ENCODE measurements at places on chromosomes 5 and 9.
A peak's percentile ranks its signal among the peaks of the same experiment; 100 is the strongest.

DNA sequence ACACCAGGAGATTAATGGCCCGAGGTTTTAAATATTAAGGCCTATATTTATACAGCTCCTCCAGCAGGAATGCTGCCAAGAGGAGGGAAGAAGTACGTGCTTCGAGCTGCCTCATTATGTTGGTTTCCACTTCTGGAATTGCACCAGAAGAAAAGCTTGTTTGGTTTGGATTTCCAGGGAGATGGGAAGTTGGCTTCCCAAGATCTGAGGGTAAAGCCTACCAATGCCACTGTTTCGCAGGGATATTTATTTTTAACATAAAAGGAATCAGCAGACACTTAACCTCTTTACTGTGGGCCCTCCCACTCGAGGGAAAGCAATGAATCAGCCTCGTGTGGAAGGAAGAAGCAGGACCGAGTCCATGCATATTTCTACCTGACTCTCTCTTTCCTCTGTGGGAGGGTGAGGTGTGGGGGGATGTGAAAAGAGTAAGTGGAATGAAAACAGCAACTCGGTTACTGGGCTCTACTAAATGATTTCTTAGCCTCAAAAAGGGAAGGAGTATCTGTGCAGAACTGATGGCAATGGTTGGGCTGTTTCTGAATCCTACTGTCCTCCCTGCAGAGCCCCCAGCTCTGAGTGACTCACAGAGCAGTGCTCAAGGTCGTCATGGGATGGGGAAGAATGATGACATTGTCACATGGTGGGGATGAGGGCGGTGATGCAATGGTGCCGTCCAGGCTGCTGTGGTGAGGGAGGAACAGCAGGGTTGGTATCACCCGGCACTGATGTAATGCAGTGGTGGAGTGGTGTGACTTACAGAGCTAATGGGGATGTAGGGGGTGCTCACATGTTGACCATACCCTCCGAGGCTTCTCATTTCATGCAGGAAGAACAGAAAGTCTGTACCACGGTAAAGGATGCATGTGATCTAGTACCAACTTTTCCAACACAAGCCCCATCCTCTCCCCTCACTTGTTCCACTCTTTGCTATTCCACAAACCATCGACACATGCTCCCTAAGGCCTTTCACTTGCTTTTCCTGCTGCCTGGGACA lies 215.0 kb upstream of the PANK3 start:
- DNase-seq, result peak; percentile 22

DNA sequence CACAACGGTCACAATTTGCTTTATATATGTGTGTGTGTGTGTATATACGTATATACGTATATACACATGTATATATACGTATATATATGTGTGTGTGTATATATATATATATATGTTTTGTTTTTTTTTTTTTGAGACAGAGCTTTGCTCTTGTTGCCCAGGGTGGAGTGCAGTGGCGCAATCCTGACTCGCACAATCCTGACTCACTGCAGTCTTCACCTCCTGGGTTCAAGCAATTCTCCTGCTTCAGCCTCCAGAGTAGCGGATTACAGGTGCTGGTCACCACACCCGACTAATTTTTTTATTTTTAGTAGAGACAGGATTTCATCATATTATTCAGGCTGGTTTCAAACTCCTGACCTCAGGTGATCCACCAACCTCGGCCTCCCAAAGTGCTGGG lies 3.1 kb downstream of the RNF38 start:
- DNase-seq, result no peak

DNA sequence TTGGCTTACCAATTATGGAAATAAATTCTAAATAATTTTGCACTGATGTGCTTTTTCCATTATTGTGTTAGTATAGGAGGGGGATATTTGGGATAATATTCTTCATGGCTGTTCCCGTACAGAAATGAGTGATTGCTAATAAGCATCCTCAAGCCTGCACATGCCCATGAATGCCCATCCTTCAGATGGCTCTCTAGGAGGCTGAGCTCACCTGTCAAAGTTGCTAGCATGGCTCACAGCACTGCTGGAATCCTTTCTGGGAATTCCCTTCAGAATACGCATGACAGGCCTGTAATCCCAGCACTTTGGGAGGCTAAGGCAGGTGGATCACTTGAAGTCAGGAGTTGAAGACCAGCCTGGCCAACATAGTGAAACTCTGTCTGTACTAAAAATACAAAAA lies 124.1 kb downstream of the NXNL2 start:
- DNase-seq, result no peak

DNA sequence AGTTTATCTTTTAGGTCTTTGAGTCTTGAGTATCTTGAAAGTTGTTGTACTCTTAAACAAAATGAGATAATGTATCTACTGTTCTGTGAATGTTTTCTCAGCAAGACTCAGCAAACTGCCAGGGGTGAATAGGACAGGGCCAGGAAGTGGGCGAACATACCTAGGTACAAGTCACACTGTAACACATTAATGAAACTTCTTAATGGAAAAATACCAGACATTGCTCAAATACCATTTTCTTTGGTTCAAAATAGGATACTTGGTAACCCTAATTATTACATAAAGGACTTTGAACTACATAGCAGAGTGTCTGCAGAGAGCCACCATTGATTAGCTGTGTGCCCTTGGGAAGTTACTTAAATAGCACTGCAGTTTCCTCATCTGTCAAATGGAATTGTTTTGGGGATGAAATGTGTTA lies 197.5 kb downstream of the ARHGEF28 start:
- DNase-seq, result no peak

- no peak for DNase-seq
Measured at GRCh38 chr5:135373736-135374515, 25.1 kb downstream of the MACROH2A1 start.

GRCh38 chr5:119255571-119256356 lies 100.1 kb upstream of the TNFAIP8 start:
- DNase-seq, result no peak

GRCh38 chr9:35518225-35518821 lies 28.4 kb downstream of the RUSC2 start:
- no peak for DNase-seq

DNA sequence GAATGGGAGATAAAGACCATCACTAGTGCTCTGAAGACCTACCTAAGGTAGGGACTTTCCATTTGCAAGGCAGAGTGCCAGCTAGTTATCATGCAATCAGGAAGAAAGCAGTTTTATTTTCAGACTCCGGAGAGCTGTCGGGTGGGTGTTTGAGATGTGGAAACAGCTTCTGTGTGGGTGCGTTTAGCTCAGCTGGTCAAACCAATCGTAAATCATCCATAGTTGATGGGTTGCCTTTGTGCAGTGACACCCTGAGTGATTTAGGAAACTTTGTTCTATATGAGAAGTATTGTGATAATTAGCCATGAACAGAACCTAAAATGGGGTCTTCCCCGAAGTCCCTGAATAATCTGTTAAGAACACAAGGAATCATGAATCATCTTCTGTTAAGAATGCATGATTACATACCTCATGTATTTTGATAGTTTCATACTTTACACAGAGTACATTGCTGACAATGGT lies 284.3 kb downstream of the ARHGAP26 start:
- DNase-seq, result no peak

GRCh38 chr9:68443624-68444023 lies 87.2 kb downstream of the PGM5 start:
- DNase-seq, result no peak

- DNase-seq, result no peak
Measured at GRCh38 chr5:123203105-123203800, 114.2 kb downstream of the PRDM6 start.

DNA sequence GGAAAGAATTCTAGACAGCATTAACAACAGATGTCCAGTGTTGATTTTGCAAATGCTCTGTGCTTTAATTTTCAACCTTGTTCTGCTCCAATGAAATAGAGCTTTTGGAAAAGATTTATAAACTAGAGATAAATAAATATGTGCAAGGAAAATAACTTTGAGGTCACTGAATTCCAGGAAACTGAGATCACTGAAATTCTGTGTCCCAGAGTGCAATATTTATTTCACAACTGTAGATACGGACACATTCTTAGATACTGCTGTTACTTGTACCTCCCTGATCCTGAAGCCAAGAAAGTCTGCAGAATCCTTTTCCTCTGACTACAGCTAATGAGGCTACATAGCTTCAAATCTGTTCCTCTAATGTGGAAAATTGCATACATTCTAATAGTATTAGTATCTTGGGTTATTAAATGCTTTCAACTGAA lies 222.9 kb downstream of the DOCK8 start:
- no peak for DNase-seq

DNA sequence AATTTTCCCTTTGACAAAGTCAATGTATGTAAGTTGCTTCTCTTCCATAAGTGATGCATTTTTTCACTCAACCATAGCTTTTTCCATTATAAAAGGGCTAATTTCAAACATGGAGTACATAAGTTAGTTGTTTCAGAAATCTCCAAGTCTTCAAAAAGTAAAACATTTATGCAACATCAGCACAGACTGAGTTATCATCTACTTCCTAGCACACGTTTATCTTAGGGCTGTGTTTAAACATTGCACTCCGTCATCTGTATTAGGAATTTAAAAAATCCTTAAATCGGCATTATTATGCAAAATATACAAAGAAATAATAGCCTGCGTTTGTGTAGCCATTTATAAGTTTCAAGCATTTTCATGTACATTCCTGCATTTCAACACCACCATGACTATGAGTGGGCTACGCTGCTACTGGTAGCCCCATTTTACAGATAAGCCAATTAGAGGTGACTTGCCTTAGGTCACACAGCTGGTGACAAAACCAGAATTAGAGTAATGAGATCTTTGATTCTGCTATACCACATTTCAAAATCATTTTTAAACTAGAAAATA lies 43.4 kb downstream of the PTPN3 start:
- DNase-seq, result no peak

- no peak for DNase-seq
Measured at GRCh38 chr9:70091572-70091971, 47.9 kb downstream of the MAMDC2 start.

DNA sequence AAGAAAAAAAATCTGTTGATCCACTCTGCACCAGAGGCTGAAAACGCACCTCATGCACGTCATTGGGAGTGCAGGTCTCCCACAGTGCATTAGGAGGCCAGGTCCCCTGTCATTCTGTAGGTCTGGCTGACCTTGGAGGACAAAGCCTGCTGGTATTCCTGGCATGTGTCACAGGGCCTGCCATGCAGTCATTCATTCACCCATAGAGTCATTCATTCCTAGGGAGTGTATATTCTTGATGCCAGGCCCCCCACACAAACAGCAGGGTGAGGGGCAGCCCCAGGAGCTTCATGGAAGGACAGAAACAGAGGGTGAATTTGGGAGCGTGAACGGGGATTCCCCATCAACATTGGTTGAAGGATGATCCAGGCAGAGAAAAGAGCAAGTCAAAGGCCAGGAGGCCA lies 2.2 kb downstream of the GBGT1 start:
- DNase-seq, result no peak

DNA sequence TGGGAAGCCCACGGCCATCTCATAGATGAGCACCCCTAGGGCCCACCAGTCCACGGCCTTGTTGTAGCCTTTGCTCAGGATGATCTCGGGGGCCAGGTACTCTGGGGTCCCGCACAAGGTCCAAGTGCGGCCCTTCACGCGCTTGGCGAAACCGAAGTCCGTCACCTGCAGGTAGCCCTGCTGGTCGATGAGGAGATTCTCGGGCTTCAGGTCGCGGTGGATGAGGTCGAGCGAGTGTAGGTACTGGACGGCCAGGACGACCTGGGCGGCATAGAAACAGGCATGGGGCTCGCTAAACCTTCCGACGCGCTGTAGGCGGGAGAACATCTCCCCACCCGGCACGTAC lies 558 bp downstream of the PRKACG start:
- DNase-seq, result no peak

- DNase-seq, result no peak
Measured at GRCh38 chr5:19777363-19777762, 210.6 kb downstream of the CDH18 start.

DNA sequence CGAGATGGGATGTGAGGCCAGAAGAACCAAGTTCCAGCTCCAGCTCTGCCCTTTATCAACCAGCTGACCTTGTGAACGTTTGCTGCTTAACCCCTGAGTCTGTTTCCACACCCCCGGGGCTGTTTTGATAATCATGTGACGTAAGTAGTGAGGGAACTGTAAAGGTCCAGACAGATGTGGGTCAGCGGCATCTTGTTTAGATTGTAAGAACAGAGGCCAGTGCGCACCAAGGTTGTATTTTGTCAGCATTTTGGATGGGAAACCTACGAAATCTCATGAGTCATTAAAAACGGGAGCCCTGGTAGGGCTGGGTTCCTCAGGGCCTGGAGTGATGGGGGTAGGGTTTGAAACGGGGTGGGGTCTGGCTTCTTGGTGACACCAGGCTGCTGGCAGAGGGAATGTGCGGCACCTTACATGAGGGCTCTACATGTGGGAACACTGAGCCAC lies 13.8 kb upstream of the COL15A1 start:
- no peak for DNase-seq

- no peak for DNase-seq
Measured at GRCh38 chr9:20552874-20553557, 69.3 kb downstream of the MLLT3 start.

- no peak for DNase-seq
Measured at GRCh38 chr9:89885156-89885555, 280.3 kb downstream of the GADD45G start.

DNA sequence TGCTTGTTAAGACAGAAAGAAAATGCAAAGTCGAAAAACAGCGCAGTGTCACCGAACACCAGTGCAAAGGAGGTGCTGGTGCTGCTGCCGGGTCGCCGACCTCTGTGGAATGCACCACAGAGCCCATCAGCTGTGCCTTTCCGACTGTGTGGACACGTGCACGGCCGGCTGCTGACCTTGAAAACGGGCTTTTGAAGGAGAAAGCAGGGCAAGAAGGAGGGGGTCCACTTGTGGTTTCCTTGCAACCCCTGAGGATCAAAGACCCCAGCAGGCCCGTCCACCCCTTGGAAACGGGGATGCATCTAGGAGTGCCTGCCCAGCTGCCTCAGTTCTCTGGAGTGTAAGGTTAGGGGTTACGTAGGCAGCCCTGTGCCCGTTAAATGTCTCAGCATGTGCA lies 6.2 kb upstream of the OLFM1 start:
- DNase-seq, result no peak

GRCh38 chr9:134971196-134971595 lies 53.5 kb upstream of the FCN1 start:
- no peak for DNase-seq

GRCh38 chr5:80239680-80240367 lies 16.0 kb downstream of the SERINC5 start:
- peak; percentile 22 for DNase-seq

DNA sequence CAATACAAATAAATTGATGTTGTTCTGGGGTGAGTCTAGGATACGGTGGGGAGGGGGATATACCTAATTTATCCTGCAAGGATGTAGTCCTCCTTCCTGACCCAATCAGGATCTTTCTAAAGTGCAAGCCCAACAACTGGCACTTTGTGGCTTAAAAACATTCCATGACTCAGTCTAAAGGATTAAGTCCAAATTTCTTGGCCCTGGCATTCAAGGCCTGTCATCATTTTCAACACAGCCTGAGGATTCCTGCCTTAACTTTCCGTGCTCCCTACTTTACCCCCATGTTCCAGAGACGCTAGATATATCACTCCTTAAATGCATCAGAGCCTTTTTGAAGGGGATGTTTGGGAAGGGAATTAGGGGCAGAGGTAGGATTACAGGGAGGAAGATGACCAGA lies 1.0 kb downstream of the FAM221B start:
- no peak for DNase-seq

GRCh38 chr9:87285183-87285850 lies 212.3 kb upstream of the DAPK1 start:
- DNase-seq, result no peak
